ENCODE measurements at places on chromosomes 3 and 15. TPM values are rescaled to one million over a fixed set of nuclear protein-coding genes. Genes with fewer than 3 reads are reported as not detected.

- peak overlapping the region; percentile 3 for H3K4me3 ChIP-seq
- H3K4me1 ChIP-seq = peaks cover 22% of the 10 kb centered on the region
- H3K27me3 ChIP-seq = no peaks in the 10 kb centered on the region
- peak; percentile 42 for DNase-seq
- H3K27ac ChIP-seq = peak overlapping the region; percentile 72
Measured at GRCh38 chr3:188036375-188037194, 117.4 kb upstream of the LPP start.

DNA sequence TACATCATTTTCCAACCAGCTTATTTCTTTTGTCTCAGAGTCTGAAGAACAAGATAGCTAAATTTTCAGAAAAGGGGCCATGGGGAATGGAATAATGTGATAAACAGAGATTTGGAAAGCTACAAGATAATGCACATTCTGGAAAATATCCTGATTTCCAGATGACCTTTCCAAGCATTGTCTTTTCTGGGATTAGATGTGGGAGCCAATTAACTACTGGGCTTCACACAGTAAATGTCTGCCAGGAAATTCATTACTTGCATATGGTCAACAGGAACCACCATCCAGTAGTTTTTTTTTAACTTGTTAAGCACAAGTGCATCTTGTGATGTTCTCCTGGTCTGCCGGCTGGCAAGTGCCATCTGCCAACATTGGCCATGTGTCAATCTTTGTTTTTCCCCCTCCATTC is 131.1 kb upstream of the BFSP2 start:
- no peak overlapping the region for H3K4me3 ChIP-seq
- H3K27ac ChIP-seq = no peak overlapping the region
- H3K36me3 ChIP-seq = no peaks in the 10 kb centered on the region
- H3K27me3 ChIP-seq = no peaks in the 10 kb centered on the region

DNA sequence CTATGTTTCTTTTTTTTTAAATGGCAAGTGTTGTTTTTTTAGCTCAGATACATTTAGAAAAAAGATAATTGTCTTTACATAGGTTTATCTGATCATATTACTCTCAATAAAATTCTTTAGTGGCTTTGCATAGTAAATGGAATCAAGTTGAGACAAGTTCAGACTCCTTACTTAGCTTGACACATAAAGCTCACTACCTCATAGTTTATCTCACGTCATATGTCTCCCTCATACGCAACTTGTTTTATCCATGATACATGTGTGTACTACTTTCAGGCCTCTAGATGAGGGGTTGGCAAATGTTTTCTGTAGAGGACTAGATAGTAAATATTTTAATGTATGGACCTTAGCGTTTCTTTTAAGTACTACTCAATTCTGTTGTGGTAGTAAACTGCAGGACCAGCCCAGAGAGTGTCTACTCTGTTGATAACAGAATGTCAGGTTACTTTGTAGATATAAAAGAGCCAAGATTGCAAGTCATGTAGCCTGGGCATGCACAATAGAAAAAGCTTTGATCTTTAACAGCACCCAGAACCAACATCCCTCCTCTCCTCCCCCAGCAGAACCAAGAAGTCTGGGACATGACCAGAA is 28.2 kb upstream of the MGA start:
- H3K27me3 ChIP-seq = no peaks in the 10 kb centered on the region
- DNase-seq = no peak
- H3K27ac ChIP-seq = no peak overlapping the region
- H3K36me3 ChIP-seq = no peaks in the 10 kb centered on the region

DNA sequence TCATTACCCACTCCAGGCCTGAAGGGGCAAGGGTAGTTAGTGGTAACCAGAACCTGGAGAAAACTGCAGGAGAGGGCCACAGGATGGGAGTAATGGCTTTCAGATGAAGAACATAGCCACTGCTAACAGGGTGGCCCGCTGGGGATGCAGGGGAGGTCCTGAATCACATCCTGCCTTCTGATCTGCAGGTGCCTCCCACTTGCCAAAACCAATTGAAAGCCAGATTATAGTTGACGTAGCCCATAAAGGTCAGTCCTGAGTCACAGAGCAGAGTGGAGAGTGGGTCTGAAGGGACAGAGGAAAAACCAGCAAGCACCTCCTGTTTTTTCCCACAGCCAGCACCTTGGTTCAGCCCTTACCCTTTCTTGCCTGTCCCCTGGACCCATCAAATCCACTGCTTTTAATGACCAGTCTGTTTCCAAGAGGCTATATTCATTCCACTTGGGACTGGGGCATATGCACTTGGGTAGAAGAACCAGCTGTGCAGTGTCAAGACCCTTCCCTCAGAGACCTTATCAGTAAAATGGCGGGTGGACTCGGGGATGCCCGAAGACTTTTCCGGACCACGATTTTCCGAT is 646 bp upstream of the SLC35G2 start:
- no peaks in the 10 kb centered on the region for H3K36me3 ChIP-seq
- DNase-seq = no peak
- H3K4me1 ChIP-seq = peaks cover 20% of the 10 kb centered on the region
- peak overlapping the region; percentile 31 for H3K27ac ChIP-seq
- peak overlapping the region; percentile 76 for H3K4me3 ChIP-seq
- H3K27me3 ChIP-seq = no peaks in the 10 kb centered on the region

Gene GPR27
- polyA plus RNA-seq = not detected

Gene CCDC13
- polyA plus RNA-seq = 1.4 TPM

GRCh38 chr15:101277943-101278564 is 769 bp upstream of the SELENOS start:
- no peak for DNase-seq
- H3K36me3 ChIP-seq = peaks cover 33% of the 10 kb centered on the region
- peak overlapping the region; percentile 60 for H3K4me3 ChIP-seq
- peaks cover 2% of the 10 kb centered on the region for H3K4me1 ChIP-seq
- H3K27ac ChIP-seq = peak overlapping the region; percentile 86
- H3K27me3 ChIP-seq = no peaks in the 10 kb centered on the region

- H3K4me3 ChIP-seq = no peak overlapping the region
- H3K36me3 ChIP-seq = no peaks in the 10 kb centered on the region
- no peak for DNase-seq
- no peaks in the 10 kb centered on the region for H3K27me3 ChIP-seq
- no peaks in the 10 kb centered on the region for H3K4me1 ChIP-seq
Measured at GRCh38 chr15:25770618-25771337, 92.3 kb downstream of the ATP10A start.

DNA sequence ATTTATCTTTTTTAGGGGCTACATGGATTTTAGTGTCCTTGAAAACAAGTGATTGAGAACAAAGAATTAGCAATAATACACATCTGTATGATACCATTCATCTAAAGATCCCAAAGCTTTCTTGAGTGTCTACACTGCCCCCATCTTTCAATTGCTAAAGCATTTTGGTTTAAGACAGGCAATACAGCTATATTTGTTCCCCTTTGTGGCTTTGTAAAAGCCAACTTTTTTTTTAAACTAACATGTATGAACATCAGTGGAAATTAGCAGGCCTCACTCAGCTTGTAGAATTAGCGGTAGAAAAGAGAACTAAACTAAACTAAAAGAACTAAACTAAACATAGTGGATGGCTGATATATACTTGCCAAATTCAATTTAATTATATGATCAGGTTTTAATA is 449.6 kb downstream of the MECOM start:
- H3K27me3 ChIP-seq = no peaks in the 10 kb centered on the region
- H3K4me3 ChIP-seq = no peak overlapping the region
- H3K36me3 ChIP-seq = no peaks in the 10 kb centered on the region
- no peaks in the 10 kb centered on the region for H3K4me1 ChIP-seq

DNA sequence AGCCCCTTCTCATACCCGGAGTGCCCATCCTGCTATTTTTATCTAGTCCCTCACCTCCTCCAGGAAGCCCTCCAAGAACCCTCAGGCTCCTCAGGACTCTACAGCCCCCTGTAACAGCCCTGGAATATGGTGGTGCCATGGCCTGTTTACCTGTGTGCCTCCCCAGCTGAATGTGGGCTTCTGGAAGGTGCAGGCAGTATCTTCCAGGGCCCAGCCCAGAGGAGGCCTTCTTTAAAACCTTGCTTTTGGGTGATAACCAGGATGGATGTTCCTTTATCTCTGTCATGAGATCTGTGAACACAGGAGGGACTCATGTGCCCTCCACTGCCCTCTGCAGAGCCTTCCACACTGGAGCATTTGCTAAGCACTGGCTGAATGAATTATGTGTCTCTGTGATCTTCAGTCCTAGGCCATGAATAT is 36.7 kb upstream of the MRPS22 start:
- DNase-seq = no peak
- no peaks in the 10 kb centered on the region for H3K4me1 ChIP-seq
- no peak overlapping the region for H3K4me3 ChIP-seq

- peak overlapping the region; percentile 90 for H3K4me3 ChIP-seq
- peak overlapping the region; percentile 86 for H3K27ac ChIP-seq
- H3K36me3 ChIP-seq = peaks cover 2% of the 10 kb centered on the region
- peaks cover 29% of the 10 kb centered on the region for H3K4me1 ChIP-seq
Measured at GRCh38 chr3:154122552-154122911, 1.3 kb downstream of the ARHGEF26 start.

Data from liver (tissue), 10 donors.